IPS DF 19.7 (cell line): ENCODE measurements at places on chromosomes 3 and 15.

GRCh38 chr15:72965671-72966070, 86.6 kb upstream of the NEO1 start:
- no peak for DNase-seq

- no peak for DNase-seq
Measured at GRCh38 chr3:23626442-23626841, 179.3 kb upstream of the UBE2E1 start.

- DNase-seq, result no peak
Measured at GRCh38 chr3:123634149-123635051, 49.5 kb upstream of the HACD2 start.

GRCh38 chr15:51982770-51983103, 11.2 kb upstream of the LEO1 start:
- no peak for DNase-seq

DNA sequence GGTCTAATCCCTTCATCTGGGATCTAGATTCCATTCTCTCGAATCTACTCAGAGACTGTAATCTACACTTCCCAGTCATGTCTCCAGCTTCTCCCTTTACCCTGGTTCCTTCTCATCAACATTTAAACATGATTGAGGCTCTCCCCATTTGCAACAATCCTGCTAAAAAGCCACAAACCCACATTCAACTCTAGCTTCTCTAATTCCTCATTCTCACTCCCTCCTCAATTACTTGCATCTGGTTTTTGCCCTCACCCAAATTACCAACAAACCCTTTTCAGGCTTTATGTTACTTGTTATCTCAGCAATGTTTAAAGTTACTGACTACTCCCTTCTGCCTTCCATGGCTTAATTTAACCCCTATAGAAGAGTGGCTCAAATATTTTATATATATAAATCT, 11.5 kb downstream of the ETFA start:
- DNase-seq, result no peak
